ENCODE measurements at places on chromosomes 7 and 10. TPM values are rescaled to one million over a fixed set of nuclear protein-coding genes. Genes with fewer than 3 reads are reported as not detected.

- DNase-seq: no peak
Measured at GRCh38 chr10:60359066-60359465, 30.6 kb downstream of the ANK3 start.

DNA sequence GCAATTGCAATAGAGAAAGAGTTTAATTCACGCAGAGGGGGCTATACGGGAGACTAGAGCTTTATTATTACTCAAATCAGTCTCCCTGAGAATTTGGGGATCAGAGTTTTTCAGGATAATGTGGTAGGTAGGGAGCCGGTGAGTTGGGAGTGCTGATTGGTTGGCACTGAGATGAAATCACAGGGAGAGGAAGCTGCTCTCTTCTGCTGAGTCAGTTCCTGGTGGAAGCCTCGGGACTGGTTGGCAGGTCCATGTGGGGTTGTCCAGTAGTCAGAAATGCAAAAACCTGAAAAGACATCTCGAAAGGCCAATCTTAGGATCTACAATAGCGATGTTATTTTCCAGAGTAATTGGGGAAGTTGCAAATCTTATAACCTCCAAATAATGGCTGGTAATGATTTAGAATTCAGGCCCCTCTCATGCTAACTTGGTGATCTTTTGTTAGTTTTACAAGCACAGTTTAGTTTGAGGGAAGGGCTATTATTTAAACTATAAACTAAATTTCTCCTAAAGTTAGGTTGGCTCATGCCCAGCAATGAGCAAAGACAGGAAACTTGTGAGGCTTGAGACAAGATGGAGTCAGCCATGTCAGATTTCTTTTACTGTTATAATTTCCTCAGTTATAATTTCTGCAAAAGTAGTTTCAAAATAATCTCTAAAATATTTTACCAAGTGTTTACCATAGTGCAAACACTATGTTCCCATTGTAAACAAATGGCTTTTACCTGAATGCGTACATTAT is 39.4 kb upstream of the SLC25A13 start:
- DNase-seq: no peak

DNA sequence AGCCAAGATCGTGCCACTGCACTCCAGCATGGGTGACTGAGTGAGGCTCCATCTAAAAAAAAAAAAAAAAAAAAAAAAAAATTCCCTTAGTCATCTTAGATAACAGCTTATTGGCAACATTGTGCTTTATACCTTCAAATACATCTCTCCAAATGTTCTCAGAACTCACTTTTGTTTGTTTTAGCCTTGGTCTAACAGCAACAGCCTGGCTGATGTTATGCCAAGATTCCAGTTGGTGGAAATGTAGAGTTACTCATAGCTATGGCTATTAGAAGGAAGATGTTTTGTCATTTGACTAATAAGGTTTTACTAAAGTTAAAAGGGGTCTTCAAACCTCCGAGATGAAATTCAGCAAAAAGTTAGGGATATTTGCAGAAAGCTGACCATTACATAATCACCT is 481.4 kb downstream of the NEBL start:
- no peak for DNase-seq

DNA sequence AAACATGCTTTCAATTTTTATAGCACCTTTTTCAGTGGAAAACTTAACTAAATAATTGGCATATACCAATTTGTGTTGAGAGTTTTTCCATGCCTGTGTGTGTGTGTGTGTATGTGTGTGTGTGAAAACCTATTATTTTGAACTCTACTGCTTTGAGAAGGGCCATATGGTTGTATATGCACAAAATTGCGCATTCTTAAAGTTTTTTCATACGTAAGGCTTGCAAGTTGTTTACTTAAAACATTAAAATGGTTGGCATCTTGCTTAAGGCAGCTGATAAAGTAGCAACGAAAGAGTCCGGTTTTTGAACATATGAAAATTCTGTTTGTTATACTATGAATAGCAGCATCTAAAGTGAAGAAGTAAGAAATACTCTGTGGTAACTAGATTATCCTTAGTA is 84.1 kb downstream of the HDAC9 start:
- no peak for DNase-seq

GRCh38 chr7:108263425-108263824 is 133.3 kb upstream of the LAMB4 start:
- DNase-seq: no peak

DNA sequence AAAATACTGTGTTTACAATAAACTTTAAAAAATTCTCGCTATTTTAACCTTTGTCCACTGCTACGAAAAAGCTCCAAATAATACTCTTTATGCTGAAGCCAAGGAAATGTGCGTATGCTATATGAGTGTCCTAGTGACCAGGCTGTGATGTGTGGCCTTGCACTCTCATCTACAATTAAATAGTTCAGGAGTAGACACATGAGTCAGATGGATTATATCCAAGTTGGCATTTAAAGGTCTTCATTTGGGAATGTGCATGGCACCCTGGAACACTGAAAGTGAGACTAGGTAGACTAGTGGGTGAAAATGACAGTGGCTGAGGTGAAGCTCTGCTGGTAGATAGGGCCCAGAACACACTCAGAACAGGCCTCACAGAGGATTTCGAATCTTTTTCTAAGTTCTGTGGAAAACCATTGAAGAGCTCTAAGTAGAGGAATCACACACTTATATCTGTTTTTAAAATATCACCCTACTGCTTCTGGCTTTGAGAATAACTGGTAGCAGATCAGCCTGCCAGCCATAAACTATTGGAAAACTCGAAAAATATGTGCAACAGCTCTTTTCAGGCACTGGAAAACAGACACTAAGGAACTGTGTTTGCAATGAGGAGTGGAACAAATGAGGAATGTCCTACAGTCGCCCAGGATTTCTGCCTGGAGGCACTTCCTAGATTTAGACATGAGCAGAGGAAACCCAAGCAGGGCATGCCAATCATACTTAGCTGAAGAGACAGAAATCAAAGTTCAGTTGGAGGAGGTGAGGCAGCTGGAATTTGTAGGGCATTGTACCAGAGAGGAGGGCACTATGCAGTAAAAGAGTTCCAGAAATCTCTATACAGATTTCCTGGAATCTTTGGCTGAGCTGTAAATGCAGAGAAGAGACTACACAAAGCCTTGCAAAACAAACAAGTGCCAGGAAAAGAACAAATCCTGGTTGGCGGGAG is 603.8 kb upstream of the LRRTM3 start:
- DNase-seq: no peak

GRCh38 chr10:91556691-91557566 is 75.9 kb downstream of the PPP1R3C start:
- DNase-seq: no peak

GRCh38 chr10:46029461-46030030 is 877 bp downstream of the NCOA4 start:
- no peak for DNase-seq

- no peak for DNase-seq
Measured at GRCh38 chr7:124686543-124687171, 78.9 kb downstream of the GPR37 start.

DNA sequence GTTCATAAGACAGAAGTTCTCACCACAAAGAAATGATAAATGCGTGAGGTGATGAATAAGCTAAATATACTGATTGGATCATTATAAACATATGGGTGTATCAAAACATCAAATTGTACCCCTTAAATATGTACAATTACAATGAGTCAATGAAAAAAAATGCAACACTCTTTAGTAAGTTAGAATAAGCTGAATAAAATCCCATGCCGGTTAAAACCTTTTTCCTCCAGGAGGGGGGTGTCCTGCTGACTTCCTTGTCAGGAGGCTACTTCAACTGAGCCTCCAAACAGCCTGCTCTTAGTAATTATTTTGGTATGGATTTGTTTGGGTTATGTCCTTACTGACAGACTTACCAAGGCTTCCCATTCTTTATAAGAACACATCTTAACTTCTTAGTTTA is 649.1 kb downstream of the INHBA start:
- no peak for DNase-seq

DNA sequence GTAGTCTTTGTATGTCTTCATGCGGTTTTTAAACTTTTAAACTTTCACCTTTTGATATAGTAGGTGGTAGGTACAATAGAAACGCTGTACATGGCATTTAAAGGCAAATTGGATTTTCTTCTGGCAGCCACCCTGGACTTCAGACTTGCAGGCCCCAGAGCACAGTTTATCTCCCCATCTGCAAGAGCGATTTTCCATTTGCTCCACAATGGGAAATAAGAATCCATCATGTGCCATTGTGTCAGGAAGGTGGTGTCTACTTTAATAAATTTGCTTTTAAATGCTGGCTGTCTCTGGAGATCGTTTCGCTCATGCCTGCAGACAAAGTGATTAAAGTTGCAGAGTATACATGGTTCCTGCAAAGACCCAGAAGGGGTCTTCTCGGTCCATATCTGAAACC is 38.9 kb downstream of the UNC5B start:
- no peak for DNase-seq

DNA sequence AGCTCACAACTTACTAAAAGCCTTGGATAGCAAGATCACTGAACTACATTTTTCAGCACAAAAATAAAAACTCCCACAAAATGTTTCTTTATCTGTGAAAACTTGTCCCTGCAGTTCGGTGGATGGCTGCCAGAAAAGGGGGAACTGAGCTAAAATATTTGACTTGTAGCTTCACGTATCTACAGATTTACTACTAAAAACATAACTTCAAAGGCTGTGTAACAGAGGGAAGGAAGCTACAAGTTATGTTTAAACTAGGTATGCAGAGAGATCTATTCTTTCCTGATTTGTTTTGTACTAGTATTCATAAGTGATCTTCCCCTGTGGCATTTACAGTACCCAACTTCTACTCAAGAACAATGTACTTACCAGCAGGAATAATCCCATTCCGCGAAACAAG is 25.1 kb downstream of the SGCE start:
- no peak for DNase-seq

Gene EGR2
- total RNA-seq: 1.2 TPM

Gene SKIDA1
- 1.5 TPM for total RNA-seq

Gene PLAC9
- not detected for total RNA-seq

Gene DYDC2
- total RNA-seq: not detected

Gene ZNF722
- total RNA-seq: not detected
